Pons (tissue), 1 donor: ENCODE measurements at places on chromosomes 12 and 14.

- DNase-seq = no peak
Observed at GRCh38 chr12:30323008-30323407, 372.7 kb downstream of the IPO8 start.

DNA sequence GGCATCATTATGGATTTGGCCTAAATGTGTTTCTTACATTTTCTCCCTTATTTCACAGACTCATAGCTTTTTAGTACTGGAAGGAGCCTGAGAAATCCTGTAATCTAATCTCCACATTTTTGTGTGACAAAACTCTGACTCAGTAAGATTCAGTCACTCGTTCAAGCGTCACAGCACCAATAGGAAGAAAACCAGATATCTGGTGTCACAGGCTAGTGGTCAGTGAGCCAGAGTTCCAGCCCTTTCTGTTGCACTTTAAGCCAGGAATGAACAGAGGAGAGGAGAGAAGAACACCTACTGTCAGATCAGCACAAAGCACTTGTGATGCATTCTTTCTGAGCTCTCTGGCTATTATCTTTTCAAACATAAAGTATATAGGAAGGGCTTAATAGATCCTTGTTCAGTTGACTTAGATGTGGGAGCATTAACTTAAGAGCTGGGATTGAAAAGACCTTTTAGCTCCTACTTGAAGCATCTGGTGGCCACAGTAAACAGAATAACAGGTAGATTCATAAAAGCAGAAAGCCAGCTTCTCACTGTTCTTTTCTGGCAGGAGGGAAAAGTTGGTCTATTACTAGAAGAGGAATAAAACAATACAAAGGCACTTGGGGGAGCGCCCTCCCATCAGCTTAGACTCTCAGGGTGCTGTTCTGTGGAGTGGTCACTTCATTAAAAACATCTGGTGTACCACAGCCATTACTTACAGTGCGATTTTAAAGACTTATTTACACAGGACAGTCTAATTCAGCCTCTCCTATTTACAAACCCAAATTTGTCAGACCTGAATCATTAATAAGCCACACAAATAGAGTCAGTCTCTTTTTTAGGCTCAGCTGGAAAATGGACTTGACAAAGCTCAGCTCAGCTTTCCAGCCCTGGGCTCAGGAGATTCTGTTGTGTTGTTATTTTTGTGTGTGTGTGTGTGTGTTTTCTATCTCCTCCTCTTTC, 12.2 kb upstream of the NID2 start:
- no peak for DNase-seq

- DNase-seq = no peak
Observed at GRCh38 chr12:113184098-113184899, 979 bp downstream of the DDX54 start.

- DNase-seq = peak; percentile 5
Observed at GRCh38 chr14:97458661-97459579, 661.7 kb downstream of the VRK1 start.

DNA sequence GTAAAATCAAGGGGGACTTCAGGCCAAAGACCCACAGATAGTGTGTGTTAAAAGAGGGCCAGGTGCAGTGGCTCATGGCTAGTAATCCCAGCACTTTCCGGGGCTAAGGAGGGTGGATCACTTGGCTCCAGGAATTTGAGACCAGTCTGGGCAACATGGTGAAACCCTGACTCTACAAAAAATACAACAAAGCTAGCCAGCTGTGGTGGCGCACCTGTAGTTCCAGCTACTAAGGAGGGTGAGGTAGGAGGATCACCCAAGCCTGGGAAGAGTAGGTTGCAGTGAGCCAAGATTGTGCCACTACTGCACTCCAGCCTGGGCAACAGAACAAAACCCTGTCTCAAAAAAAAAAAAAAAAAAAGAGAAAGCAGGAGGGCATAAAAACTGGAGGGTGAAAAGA, 8.5 kb downstream of the VCPKMT start:
- DNase-seq = no peak

DNA sequence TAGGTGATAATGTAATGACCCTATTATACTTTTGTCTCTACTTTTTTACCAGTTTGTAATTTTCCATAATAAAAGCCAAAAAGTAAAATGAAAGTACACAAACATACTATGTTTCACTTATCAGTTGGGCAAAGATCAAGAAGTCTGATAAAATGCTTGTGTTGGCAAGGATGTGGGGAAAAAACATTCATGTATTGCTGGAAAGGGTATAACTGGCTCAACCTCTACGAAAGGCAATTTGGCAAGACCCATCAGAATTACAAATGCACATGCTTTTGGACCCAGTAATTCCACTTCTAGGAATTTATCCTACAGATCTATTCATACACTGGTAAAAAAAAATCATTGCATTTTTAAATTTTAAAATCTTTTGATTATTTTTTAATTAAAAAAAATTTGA, 68.0 kb downstream of the SPTB start:
- no peak for DNase-seq

- DNase-seq = no peak
Observed at GRCh38 chr12:57630891-57631433, 2.0 kb downstream of the B4GALNT1 start.

GRCh38 chr14:99012703-99013102, 259.3 kb downstream of the BCL11B start:
- DNase-seq = no peak

GRCh38 chr14:76497550-76498462, 121.9 kb downstream of the ESRRB start:
- DNase-seq = no peak

DNA sequence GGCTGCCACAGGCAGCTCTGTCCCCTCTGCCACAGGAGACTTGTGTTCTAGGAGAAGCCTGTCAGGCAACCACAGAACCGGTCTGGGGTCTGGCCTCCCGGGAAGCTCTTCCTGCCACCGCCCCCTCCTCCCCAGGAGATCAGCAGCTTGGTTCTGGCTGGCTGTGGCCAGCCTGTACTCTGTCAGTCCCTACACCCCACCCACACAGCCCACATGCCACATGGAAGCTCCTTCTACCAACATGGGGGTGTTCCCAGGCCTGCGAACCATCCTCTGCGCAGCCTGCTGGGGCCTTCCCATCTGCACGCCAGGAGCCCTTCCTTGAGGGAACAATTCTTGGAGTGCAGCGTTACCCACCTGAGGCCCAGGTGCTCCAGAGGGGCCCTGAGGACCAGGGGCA, 16.8 kb downstream of the TMEM106C start:
- DNase-seq = no peak
